ENCODE measurements at places on chromosomes 16 and 17.

- no peaks in the 10 kb centered on the region for H3K27me3 ChIP-seq
- no peak overlapping the region for H3K4me3 ChIP-seq
- no peak overlapping the region for H3K27ac ChIP-seq
- no peak for DNase-seq
- H3K36me3 ChIP-seq, result peaks cover 2% of the 10 kb centered on the region
Measured at GRCh38 chr17:79446399-79447009, 164.3 kb downstream of the RBFOX3 start.

DNA sequence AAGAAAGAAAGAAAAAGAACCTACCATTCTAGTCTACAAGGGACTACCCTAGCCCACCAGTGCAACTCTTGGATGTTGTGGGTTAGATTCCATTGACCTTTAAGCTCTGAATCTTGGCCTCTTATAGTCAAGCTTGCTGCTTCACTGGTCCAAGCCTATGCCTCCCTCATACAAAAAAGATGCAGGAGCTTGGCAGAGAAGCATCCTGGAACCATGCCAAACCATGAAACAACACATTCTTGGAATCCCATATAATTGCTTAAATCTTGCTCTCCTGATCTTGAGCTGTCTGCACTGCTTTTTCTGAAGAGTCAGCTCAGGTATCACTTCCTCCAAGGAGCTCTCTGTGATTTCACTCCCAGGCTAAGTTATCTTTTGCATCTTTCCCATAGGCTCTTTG lies 117.9 kb upstream of the GPR139 start:
- DNase-seq, result no peak
- no peak overlapping the region for H3K4me3 ChIP-seq
- H3K27me3 ChIP-seq, result no peaks in the 10 kb centered on the region

DNA sequence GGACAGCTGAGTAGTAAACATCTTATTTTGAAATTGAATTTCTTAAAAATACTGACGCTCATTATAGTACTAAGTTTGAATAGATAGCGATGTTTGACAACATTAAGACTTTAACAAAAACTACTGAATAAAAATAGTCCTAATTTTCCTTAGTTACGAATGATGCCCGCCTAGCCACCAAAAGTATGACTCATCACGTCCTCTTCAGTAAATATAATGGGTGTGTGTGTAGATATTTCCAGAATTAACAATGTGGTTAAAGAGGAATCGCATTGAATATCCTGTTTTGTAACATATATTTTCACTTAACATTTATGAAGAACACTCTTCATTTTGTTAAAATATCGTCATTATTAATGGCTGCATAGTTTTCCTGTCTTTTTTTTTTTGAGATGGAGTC lies 187.6 kb downstream of the MYO1D start:
- H3K36me3 ChIP-seq, result no peaks in the 10 kb centered on the region
- H3K27me3 ChIP-seq, result peaks cover 3% of the 10 kb centered on the region
- no peak overlapping the region for H3K27ac ChIP-seq
- no peak for DNase-seq

DNA sequence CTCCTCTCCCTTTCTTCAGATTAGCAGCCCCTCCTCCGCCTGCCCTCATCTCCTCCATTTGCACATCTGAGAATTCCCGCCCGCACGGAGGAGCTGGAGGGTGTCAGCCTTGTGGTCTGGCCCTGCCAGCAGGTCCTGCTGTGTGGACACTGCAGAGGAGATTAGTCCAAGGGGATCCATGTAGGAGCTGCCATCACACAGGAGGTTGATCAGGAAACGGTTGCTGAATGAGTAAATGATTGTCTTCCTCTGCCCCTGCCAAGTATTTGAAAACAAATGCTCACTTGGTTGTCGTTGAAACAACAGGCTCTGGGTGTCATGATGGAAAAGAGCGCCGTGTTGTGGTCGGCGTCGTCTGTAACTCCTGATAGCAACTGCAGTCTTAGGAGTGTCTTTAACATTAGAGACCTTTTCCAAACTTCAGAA lies 63.8 kb upstream of the CHMP6 start:
- no peak overlapping the region for H3K4me3 ChIP-seq
- H3K27me3 ChIP-seq, result no peaks in the 10 kb centered on the region
- no peak overlapping the region for H3K27ac ChIP-seq
- no peak for DNase-seq

DNA sequence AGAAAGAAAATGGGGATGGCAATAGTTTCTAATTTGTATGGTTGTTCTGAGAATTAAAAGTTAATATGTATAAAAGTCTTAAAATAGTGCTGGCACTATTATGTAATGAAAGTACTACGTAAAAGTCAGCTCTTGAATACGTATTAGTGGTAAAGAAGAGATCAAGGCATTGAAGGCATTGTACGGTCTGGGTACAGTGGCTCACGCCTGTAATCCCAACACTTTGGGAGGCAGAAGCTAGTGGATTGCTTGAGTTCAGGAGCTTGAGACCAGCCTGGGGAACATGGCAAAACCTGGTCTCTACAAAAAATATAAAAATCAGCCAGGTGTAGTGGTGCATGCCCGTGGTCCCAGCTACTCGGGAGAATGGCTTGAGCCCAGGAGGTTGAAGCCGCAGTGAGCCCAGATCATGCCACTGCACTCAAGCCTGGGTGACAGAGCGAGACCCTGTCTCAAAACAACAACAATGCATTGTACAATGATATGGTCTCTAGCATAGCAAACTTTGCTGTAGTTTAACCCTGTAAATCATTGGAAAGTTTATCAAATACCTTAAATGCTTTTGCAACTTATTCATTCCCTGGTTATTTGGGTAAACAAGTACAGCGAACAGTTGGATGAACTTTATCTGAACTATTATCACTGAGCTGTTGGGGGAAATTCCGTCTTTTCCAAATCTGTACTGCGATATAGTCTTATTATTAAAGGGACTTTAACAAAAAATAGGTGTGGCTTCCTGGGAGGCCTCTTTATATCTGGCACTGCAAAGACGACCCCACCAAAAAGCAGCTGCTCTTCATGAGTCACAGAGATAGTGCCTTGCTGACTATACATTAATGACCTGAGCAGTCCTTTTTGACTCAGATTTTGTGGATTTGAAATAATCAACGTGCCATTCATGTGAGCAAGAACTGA lies 73.6 kb downstream of the GPRC5B start:
- H3K4me1 ChIP-seq, result peaks cover 12% of the 10 kb centered on the region
- H3K36me3 ChIP-seq, result no peaks in the 10 kb centered on the region
- H3K27ac ChIP-seq, result no peak overlapping the region
- DNase-seq, result no peak
- H3K27me3 ChIP-seq, result peaks cover 3% of the 10 kb centered on the region

DNA sequence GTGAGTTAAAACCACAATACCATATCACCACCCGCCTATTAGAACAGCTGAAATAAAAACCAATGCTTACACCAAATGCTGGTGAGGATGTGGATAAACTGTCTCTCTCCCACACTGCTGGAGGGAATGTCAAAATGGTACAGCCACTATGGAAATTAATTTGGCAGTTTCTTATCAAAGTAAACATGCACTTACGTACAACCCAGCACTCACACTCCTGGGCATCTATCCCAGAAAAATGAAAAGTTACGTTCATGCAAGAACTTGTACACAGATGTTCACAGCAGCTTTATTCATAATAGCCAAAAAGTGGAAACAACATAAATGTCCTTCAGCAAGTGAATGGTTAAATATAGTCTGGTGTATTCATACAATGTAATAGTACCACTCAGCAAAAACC lies 173.2 kb upstream of the MYOCD start:
- H3K27me3 ChIP-seq, result no peaks in the 10 kb centered on the region
- no peak overlapping the region for H3K27ac ChIP-seq
- H3K36me3 ChIP-seq, result no peaks in the 10 kb centered on the region
- H3K4me1 ChIP-seq, result no peaks in the 10 kb centered on the region

DNA sequence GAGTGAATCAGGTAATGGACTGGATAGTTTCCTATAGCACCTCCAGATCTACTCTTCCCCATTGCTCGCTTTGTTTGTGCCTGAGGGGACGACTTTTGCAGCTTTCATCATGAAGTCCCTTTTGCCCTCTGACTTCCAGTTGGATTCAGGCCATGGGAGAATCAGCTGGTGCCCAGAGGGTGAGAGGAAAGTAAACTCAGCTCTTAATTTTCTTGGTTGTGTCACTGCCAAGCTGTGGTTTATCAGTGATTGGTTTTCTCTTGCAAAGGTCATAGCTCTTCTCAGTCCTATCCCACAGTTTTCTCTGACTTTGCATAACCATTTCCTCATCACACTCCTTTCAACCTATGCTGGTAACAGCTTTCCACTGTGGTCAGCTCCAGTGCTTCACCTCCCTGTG lies 200.1 kb downstream of the KCNJ2 start:
- no peak overlapping the region for H3K27ac ChIP-seq
- no peak overlapping the region for H3K4me3 ChIP-seq
- peaks cover 2% of the 10 kb centered on the region for H3K27me3 ChIP-seq
- DNase-seq, result no peak
- no peaks in the 10 kb centered on the region for H3K36me3 ChIP-seq

GRCh38 chr17:47711366-47712099 lies 17.6 kb downstream of the TBKBP1 start:
- peak overlapping the region; percentile 63 for H3K27ac ChIP-seq
- no peak overlapping the region for H3K4me3 ChIP-seq
- H3K36me3 ChIP-seq, result peaks cover 17% of the 10 kb centered on the region
- H3K4me1 ChIP-seq, result peaks cover 71% of the 10 kb centered on the region
- H3K27me3 ChIP-seq, result no peaks in the 10 kb centered on the region
- DNase-seq, result no peak

All from activated T-helper 1 cell treated with anti-CD3 and anti-CD28 coated beads, Interleukin-12 subunit alpha, Interleukin-12 subunit beta, Interleukin-2, Interleukin-4 antibody, amounts not matched to agents 30 ng/mL and 10 ng/mL and 1 ng/mL, durations not matched to agents 14 hours and 24 hours and 36 hours (primary cell).